Activated CD8-positive, alpha-beta T cell treated with anti-CD3 and anti-CD28 coated beads for 36 hours (primary cell): ENCODE measurements at places on chromosomes 5 and 9.

- no peak for DNase-seq
- no peaks in the 10 kb centered on the region for H3K36me3 ChIP-seq
- H3K27ac ChIP-seq = no peak overlapping the region
- H3K4me1 ChIP-seq = no peaks in the 10 kb centered on the region
- H3K27me3 ChIP-seq = no peaks in the 10 kb centered on the region
Observed at GRCh38 chr9:23321049-23321448, 505.0 kb downstream of the ELAVL2 start.

GRCh38 chr5:135955525-135955924, 742 bp upstream of the LECT2 start:
- peaks cover 14% of the 10 kb centered on the region for H3K27me3 ChIP-seq
- H3K4me3 ChIP-seq = no peak overlapping the region
- no peaks in the 10 kb centered on the region for H3K4me1 ChIP-seq
- DNase-seq = no peak

GRCh38 chr9:72041775-72042194, 18.6 kb downstream of the C9orf57 start:
- DNase-seq = peak; percentile 4
- peaks cover 5% of the 10 kb centered on the region for H3K27me3 ChIP-seq
- no peaks in the 10 kb centered on the region for H3K4me1 ChIP-seq
- H3K4me3 ChIP-seq = no peak overlapping the region
- H3K36me3 ChIP-seq = no peaks in the 10 kb centered on the region

GRCh38 chr9:13568841-13569601, 289.5 kb upstream of the MPDZ start:
- H3K27ac ChIP-seq = no peak overlapping the region
- H3K36me3 ChIP-seq = no peaks in the 10 kb centered on the region
- no peak overlapping the region for H3K4me3 ChIP-seq
- DNase-seq = no peak

GRCh38 chr5:10655972-10656830, 92.3 kb downstream of the ANKRD33B start:
- H3K27ac ChIP-seq = no peak overlapping the region
- H3K36me3 ChIP-seq = no peaks in the 10 kb centered on the region
- H3K4me3 ChIP-seq = no peak overlapping the region
- H3K27me3 ChIP-seq = no peaks in the 10 kb centered on the region

DNA sequence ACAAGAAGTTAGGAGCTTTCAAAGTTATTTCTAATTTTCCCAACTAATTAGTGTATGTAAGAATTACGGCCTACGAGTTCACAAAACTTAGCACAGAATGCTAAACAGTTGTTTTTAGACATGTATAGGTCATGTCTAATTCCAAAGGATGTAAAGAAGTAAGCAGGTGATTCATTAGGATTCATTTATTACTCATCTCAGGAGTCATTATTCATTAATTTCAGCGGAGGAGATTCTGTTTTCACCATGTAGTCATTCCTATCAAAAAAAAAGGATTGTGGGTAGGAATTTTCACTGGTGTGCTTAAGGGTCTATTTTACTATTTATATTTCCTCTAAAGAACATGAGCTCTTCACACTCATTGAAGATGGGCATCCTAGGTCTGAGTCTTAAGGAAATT, 532.2 kb downstream of the ACTL7B start:
- no peak overlapping the region for H3K4me3 ChIP-seq
- H3K4me1 ChIP-seq = no peaks in the 10 kb centered on the region
- H3K27ac ChIP-seq = no peak overlapping the region
- H3K36me3 ChIP-seq = no peaks in the 10 kb centered on the region

GRCh38 chr9:88659126-88659525, 124.1 kb downstream of the NXNL2 start:
- DNase-seq = no peak
- no peaks in the 10 kb centered on the region for H3K36me3 ChIP-seq
- no peak overlapping the region for H3K4me3 ChIP-seq
- H3K27ac ChIP-seq = no peak overlapping the region
- no peaks in the 10 kb centered on the region for H3K4me1 ChIP-seq

DNA sequence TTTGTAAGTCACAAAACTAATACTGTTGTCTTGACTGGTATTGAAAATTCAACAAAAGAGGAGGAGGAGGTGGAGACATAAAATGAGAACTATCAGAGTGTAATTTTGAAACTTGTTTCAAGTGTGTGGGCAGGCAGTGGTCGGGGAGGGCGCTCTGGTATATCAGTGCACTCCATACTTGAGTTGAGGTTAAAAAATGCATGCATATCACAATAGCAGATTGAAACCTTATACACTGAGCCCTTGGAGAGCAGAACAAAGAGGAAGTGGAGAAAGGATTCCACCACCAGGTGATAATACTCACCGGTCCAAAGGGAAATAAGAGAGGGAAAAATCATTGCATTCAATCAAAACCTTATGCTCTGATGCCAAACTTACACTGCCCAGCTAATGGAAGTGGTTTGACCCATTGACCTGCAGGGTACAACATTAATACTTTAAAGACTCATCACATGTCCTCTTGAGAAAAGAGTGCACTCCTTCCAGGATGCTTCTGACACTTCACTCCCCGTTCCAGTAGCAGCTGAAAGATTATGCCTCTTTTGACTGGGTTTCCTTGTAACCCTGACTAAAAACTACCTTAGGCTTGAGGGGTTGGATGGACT, 79.5 kb upstream of the FAM169A start:
- H3K27ac ChIP-seq = no peak overlapping the region
- H3K4me3 ChIP-seq = no peak overlapping the region
- H3K36me3 ChIP-seq = no peaks in the 10 kb centered on the region
- DNase-seq = peak; percentile 79
- H3K27me3 ChIP-seq = peaks cover 12% of the 10 kb centered on the region

DNA sequence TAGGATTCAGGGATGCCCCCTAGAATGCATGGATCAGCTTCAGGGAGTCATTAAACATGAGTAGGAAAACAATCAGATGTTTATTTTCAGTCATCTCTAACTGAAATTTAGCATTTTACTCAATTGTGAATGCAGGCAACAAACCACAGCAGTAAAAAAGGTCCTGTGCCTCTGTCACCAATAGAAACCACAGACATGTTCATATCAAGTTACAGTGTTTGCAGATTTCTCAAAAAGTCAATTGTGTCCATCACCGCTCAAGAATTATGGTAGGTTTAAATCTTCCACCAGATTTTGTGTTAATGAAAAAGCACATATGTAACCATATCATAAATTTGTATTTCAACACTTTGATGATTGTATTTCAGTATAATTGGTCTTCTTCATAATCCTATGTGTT, 68.4 kb upstream of the SLC1A1 start:
- H3K4me1 ChIP-seq = peaks cover 14% of the 10 kb centered on the region
- no peak overlapping the region for H3K4me3 ChIP-seq
- no peaks in the 10 kb centered on the region for H3K36me3 ChIP-seq
- H3K27me3 ChIP-seq = no peaks in the 10 kb centered on the region
- DNase-seq = no peak

GRCh38 chr9:34403554-34404380, 27.1 kb upstream of the MYORG start:
- no peak overlapping the region for H3K27ac ChIP-seq
- no peaks in the 10 kb centered on the region for H3K36me3 ChIP-seq
- DNase-seq = peak; percentile 69

- peaks cover 19% of the 10 kb centered on the region for H3K27me3 ChIP-seq
- no peak for DNase-seq
- H3K27ac ChIP-seq = no peak overlapping the region
- H3K4me1 ChIP-seq = peaks cover 6% of the 10 kb centered on the region
- H3K4me3 ChIP-seq = no peak overlapping the region
Observed at GRCh38 chr9:87118594-87118993, 171.3 kb upstream of the GAS1 start.

DNA sequence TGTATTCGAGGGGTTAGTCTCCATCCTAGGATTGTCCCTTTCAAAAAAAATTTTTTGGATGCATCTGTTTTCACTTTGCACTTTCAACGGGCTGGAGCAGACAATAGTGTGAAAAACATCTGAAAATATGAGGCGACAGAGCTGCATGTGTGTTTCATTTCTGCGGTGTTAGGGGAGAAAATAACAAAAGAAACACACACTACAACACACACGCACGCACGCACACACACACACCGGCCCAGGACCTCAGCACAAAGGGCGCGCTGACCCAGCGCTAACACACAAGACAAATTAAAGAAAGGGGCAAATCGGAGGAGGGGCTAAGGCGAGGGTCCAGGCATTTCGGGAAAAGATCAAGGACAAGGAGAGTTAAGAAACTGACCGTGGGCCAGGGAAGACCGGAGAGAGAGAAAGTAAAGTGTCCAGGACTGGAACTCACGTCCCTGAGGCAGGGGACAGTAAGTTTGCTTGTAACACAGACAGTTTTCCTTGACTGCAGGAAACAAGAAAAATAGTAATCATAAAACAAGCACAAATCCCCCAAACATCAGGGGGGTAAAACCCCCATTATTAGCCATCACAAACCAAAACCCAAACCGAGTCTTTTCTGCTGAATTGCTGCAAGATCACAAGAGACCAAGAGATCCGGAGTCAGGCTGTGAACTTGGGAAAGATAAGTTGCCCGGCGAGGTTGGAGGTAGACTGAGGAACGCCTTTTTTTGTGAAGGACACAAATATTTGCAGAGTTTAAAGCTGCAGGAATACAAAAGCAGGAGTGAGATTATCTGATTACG, 302.1 kb downstream of the PARP8 start:
- H3K4me3 ChIP-seq = peak overlapping the region; percentile 26
- peaks cover 51% of the 10 kb centered on the region for H3K4me1 ChIP-seq
- no peaks in the 10 kb centered on the region for H3K36me3 ChIP-seq
- DNase-seq = no peak
- peaks cover 77% of the 10 kb centered on the region for H3K27me3 ChIP-seq

- no peaks in the 10 kb centered on the region for H3K36me3 ChIP-seq
- peaks cover 10% of the 10 kb centered on the region for H3K27me3 ChIP-seq
- H3K4me3 ChIP-seq = no peak overlapping the region
- no peaks in the 10 kb centered on the region for H3K4me1 ChIP-seq
- no peak for DNase-seq
- no peak overlapping the region for H3K27ac ChIP-seq
Observed at GRCh38 chr5:175279506-175279905, 164.5 kb downstream of the DRD1 start.

GRCh38 chr5:165622864-165623536, 2117.6 kb downstream of the MAT2B start:
- H3K4me1 ChIP-seq = no peaks in the 10 kb centered on the region
- no peak for DNase-seq
- no peak overlapping the region for H3K27ac ChIP-seq
- no peaks in the 10 kb centered on the region for H3K27me3 ChIP-seq
- H3K4me3 ChIP-seq = no peak overlapping the region

- H3K4me1 ChIP-seq = peaks cover 6% of the 10 kb centered on the region
- DNase-seq = no peak
- no peaks in the 10 kb centered on the region for H3K36me3 ChIP-seq
- H3K27ac ChIP-seq = no peak overlapping the region
- H3K27me3 ChIP-seq = no peaks in the 10 kb centered on the region
- H3K4me3 ChIP-seq = no peak overlapping the region
Observed at GRCh38 chr5:38347040-38347763, 88.8 kb downstream of the EGFLAM start.

DNA sequence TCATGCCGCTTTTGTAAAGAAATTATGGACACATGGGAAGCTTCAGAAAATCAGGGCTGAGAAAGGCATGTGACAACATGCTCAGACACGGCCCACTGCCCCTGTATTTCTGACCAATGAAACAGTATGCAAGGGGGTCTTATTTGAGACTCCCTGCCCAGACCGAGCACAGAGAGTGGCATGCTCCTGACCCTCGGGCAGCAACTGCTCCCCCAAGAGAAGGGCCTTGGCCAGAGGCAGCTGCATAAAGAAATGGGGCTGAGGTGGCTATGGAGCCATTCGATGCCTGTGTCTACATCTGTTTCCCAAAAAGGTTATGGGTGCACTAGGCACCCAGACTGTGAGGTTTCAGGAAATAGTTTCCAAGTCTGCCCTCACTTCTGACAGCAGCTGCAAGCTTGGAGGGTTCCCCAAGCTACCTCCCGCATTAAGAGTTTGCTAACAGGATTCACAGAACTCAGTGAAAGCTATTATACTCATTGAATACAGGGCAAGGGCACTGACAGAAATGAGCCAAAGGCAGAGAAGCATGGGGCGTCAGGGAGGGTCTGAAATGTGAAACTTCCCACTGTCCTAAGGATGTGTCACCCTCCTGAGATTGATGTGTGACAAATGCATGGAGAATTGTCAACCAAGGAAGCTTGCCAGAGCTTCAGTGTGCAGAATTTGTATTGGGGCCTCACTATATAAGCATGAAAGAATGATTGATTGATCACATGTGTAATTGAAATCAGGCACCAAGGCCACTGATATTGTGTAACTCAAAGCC, 94.3 kb downstream of the DAP start:
- no peak overlapping the region for H3K27ac ChIP-seq
- no peaks in the 10 kb centered on the region for H3K36me3 ChIP-seq
- H3K4me3 ChIP-seq = no peak overlapping the region
- H3K4me1 ChIP-seq = no peaks in the 10 kb centered on the region
- peaks cover 1% of the 10 kb centered on the region for H3K27me3 ChIP-seq

DNA sequence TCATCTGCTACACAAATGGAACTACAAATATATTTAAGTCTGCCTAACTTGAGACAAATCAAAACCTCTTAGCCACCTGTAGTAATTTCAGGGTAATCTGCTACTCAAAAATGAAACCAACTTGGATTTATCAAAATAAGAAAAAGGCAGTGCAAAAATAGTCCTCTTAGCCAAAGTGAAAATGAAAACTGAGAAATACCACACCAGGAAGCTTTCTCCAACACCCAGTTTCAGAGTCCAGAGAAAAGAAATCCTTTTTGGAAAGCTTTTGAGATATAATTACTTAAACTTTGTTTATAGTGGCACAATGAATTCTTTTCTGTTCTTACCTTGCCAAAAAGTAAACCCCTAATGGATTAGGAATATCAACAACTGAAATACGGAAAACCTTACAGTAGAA, 990.4 kb downstream of the EFNA5 start:
- H3K27ac ChIP-seq = no peak overlapping the region
- H3K27me3 ChIP-seq = no peaks in the 10 kb centered on the region
- no peaks in the 10 kb centered on the region for H3K4me1 ChIP-seq
- no peak overlapping the region for H3K4me3 ChIP-seq
- no peak for DNase-seq
- H3K36me3 ChIP-seq = no peaks in the 10 kb centered on the region

- H3K36me3 ChIP-seq = peaks cover 41% of the 10 kb centered on the region
- no peaks in the 10 kb centered on the region for H3K27me3 ChIP-seq
- no peak overlapping the region for H3K4me3 ChIP-seq
- peak overlapping the region; percentile 16 for H3K27ac ChIP-seq
- peaks cover 2% of the 10 kb centered on the region for H3K4me1 ChIP-seq
Observed at GRCh38 chr9:122857815-122858214, 29.4 kb upstream of the PDCL start.

- no peaks in the 10 kb centered on the region for H3K27me3 ChIP-seq
- no peak overlapping the region for H3K4me3 ChIP-seq
- H3K27ac ChIP-seq = no peak overlapping the region
- no peak for DNase-seq
- peaks cover 5% of the 10 kb centered on the region for H3K4me1 ChIP-seq
Observed at GRCh38 chr9:98897745-98898144, 46.0 kb upstream of the COL15A1 start.
